Uterus (tissue), 4 donors: ENCODE measurements at places on chromosomes 4 and X. TPM values are rescaled to one million over a fixed set of nuclear protein-coding genes. Genes with fewer than 3 reads are reported as not detected.

Gene POLR2B
- total RNA-seq: 79.6 TPM

Gene NHS
- total RNA-seq: 14.3 TPM

DNA sequence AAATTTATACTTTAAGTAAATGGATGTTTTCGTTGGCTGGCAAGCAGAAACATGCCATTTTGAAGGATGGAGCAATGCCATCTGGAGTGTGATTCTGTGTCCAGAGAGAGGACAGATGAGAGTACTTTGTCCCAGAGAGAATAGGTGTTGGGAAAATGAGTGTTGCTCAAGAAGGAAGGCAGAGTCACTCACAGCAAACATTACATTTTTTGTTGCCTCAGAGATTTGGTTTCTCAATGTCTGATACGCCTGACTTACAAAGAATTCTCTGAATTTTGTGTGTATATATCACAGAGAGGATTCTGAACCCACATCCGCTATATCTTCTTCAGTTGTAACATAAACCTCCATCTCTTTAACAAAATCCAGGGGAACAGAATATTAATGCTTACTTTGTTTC, 102.8 kb upstream of the PCDH18 start:
- no peaks in the 10 kb centered on the region for H3K36me3 ChIP-seq
- DNase-seq: no peak
- no peaks in the 10 kb centered on the region for H3K4me1 ChIP-seq
- no peak overlapping the region for H3K27ac ChIP-seq
- no peak overlapping the region for H3K4me3 ChIP-seq

DNA sequence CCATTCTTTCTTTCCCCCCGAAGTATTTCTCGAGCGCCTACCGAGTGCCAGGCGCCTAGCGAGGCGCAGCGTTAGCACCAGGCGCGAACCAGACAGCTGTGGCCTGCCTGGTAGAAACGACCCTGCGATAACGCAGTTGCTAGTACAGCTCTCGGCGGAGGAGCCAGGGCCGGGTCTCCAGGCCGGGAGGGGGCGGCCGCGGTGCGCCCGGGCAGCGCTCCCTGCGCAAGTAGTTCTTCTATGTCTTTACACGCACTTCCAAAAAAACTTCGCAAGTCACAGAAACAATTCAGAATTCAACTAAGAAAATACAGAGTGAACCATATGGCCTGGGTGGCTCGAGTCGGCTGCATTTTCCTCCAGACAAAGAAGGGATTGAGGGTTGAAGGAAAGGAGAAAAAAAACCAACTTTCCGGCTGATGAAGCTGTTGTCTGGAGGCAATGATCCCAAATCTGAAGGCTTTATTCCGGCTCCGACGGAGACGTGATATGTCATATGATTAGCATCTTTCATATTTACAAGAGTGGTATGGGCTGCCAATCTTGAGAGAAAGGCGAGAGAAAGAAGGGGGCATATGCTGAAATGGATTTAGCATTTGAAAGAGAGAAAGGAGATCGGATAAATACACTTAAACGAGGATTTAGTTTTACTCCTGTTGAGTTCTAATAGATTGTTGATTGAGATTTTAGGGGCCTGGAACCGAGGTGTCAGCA, 7.2 kb upstream of the NEUROG2 start:
- H3K27me3 ChIP-seq: peaks cover 68% of the 10 kb centered on the region
- no peaks in the 10 kb centered on the region for H3K36me3 ChIP-seq
- no peaks in the 10 kb centered on the region for H3K4me1 ChIP-seq
- no peak overlapping the region for H3K27ac ChIP-seq
- H3K4me3 ChIP-seq: peak overlapping the region; percentile 21

DNA sequence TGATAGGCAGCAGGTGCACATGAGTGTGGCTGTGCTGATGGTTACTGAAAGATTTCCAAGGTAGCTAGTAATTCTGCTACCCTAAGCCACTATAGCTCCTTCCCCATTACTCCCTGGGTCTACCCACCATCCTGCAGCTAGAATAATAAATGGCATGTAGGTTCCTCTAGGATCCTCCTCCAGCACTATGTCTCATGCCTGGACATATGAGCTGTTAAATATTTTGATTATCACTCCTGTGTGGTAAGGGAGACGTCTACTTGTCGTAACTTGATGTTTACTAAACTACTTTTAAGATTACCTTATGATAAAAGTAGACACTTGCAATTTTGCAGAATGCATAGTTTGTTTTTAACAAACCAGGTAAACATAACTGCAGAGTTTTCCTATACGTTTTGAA, 35.5 kb downstream of the TET2 start:
- H3K36me3 ChIP-seq: no peaks in the 10 kb centered on the region
- no peak for DNase-seq
- no peaks in the 10 kb centered on the region for H3K27me3 ChIP-seq
- H3K4me1 ChIP-seq: peaks cover 11% of the 10 kb centered on the region
